Cardiac muscle cell (in vitro differentiated cells and primary cell): ENCODE measurements at places on chromosomes 7 and 10.

DNA sequence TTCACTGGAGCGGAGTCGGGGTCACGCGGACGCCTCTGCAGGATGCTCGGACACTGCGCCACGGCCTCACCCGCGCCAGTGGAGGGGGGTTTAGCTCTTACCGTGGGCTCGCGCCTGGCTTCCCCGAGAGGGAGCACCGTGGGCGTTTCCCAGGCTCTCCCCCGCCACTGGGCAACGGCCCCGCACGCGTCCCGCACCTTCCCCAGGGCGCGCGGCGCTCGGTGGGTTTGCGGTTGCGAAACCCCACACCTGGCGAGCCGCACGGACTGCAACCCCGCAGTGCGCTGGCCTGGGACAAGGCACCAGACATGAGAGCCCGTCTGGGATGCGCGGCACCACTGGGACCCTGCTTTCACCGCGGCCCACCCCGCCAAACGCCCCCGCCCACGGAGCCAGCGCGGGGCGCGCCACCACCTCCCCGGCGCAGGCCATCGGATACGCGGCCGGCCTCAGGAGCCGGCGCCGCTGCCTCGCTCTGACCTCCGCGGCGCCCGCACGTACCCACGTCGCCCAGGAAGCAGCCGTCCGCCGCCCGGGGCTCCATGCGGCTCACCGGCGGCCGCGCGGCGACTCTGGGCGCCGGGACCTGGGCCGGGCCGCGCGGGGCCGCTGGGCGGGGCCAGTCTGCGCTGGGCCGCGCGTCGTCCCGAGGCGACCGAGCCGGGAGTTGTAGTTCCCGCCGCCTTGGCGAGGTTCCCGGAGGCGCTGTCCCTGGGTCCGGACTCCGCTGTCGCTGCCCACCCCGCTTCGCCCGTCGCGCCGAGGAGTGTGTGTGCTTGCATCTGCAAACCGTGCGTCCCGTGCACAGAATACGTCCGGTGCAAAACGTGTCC, at the start of gene ASB13:
Gene ASB13 (minus strand): TSS at position 588 of the 833 bp plus-strand sequence. CDS start 44 bp downstream, at position 544.
- DNase-seq: peak; percentile 89

DNA sequence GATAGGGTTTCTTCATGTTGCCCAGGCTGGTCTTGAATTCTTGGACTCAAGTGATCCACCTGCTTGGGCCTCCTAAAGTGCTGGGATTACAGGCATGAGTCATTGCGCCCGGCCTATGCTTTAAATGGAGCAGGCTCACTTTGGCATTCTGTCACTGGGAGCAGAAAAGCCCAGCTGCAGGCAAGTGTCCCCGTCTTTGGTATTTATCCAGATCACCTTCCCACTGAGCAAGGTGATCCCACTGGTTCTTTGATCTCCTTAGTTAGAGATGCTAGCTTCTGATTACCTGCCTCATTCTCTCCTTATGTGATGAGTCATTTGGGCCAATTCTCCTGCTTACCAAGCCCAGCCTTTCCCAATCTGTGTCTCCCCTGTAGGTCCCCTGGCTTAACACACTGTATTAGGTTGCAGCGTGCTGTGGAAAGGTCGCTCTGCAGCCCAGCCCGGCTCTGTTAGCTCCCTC, 39.3 kb downstream of the SPDYE5 start:
- DNase-seq: peak; percentile 11

DNA sequence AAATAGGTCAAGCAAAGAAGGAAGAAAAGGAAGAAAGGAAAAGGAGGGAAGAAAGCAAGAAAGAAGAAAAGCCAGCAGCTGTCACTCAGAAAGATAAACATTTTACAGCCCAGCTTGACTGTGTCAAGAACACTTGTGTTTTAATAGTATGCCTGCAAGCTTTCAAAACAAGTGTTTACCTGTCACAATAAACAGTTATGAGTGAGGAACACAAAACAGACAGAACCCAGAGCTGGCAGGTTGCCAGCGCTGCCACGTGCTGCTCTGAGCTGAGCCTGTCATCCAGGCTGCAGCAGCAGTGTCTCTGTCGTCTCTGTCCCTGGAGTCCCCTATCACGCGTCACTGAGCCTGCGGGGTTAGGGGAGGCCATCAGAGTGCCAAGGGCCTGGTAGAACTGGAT, 827.6 kb upstream of the AUTS2 start:
- peak; percentile 64 for DNase-seq

- DNase-seq: no peak
Measured at GRCh38 chr7:3859431-3859830, 558.4 kb downstream of the SDK1 start.

GRCh38 chr7:149716932-149717307, 56.5 kb downstream of the ZNF467 start:
- no peak for DNase-seq

DNA sequence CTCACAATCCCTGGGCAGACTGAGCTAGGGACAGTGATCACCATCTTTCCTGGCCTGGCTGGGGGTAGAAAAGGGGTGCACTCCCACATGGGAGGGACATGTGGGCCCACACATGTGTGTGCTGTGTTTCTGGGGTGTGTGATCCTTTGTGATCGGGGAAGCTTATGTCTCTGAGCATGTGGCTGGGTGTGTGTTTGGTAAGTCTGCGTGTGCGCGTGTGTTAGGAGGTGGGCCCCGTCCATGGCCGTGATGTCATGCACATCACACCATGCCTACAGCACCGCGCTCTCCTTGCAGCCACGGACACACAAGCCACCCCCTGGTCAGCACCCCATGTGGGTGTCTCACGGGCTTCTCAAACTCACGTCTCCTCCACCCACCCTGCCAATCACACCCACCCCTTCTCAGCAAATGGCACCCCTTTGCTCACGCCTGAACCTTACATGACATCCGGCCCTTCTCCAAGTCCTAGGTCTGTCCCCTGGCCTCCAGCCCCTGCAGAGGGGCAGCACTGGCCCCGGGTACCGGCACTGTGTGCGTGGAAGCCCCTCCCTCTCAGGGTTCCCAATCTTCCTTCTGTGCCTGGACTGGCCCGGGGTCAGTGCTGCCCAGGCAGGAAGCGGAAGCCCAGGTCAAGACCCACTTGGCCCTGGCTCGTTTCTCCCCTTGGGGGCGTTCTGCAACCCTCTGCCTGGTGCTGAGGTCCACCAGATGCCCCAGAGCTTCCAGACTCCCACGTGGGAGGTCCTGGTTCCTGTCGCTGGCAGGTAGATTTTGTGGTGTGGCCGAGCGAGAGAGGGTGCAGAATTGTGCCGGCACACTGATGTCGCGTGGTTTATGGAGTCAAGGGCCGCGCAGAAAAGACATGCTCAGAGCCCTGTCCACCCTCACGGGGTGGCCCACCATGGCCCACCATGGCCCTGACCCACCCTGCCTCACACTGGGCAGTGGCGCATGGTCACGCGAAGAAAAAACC, 12.6 kb downstream of the SLC29A4 start:
- DNase-seq: no peak

- DNase-seq: no peak
Measured at GRCh38 chr10:91705948-91706670, 73.2 kb upstream of the PPP1R3C start.

- no peak for DNase-seq
Measured at GRCh38 chr10:118712930-118713634, 41.7 kb downstream of the CACUL1 start.

- peak; percentile 74 for DNase-seq
Measured at GRCh38 chr10:50635286-50635685, 11.5 kb upstream of the SGMS1 start.

- DNase-seq: no peak
Measured at GRCh38 chr10:124494046-124494807, 32.6 kb downstream of the LHPP start.

GRCh38 chr7:85055906-85056305, 130.9 kb downstream of the SEMA3D start:
- no peak for DNase-seq

DNA sequence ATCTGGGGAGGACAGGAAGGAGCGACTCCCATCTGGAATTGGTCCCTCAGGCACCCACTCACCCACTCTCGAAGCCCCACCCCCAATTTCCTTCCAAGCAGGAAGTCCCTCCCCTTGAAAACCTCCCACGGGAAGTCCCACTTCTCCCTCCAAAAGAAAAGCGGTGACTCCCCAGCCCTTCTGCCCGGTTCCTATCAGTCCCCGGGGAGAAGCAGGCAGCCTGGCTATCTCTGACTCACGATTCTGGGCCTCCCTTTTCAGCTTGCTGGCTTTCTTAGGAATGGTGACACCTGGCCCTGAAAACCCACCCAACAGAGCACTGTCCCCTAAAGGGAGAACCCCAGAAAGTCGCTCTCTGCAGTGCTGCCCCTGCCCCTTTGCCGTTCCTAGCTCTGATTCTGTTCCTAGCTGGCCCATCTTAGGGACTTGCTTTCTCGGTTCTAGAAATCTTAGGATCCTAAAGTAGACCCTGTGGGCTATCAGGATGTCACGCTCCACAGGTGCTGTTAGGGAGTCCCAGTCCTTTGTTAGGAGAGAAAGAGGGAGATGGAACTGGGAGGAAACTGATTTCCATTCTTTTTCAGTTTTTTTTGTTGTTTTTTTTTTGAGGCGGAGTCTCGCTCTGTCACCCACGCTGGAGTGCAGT, 6.0 kb downstream of the TSC22D4 start:
- peak; percentile 80 for DNase-seq

DNA sequence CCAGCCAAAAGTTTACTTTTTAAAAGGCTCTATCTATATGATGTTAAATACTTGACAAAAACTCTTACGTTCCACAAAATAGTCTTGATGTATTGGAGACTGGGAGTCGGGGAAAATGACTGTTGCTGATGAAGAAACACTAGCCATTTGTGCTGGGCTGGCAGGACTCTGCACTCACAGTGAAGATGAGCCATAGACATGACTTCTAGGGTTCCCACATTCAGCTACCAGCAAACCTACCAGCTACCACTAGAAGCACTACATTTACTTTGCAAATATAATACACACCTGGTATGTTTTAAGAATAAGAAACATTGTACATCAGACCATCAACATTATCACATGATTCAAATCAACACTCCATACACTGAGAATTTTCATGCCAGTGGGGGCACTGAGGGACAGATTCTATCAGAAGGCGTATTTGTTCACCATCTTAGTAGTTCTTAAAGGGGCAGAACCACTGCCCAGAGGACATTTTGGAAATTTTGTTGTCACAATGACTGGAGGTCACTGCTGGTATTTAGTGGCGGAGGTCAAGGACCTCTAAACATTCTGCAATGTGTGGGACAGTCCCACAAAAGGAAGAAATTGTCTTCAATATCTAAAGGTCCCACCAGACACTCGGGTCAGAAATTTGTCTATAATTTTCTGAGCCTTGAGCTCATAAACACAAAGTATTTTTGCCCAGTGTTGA, 52.3 kb downstream of the PARD3 start:
- DNase-seq: no peak

DNA sequence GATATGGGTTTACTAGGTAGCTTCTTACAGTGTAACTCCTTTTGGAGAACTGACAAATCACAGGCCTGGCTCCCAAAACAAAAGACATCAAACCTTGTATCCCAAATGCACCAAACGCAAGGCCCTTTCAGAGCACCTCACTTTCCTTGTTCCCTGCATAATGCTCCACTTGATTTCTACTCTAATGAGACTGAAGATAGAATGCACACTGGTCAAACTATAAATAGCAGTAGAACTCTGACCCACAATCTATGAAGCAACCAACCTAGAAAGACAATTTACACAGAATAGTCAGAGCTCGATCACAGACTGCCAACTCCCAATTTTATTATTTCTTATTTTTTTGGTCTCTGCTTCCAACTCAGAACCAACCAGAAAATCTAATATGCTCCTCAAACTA, 214.4 kb downstream of the CACNA2D1 start:
- no peak for DNase-seq

GRCh38 chr7:132766660-132767059, 190.4 kb upstream of the PLXNA4 start:
- DNase-seq: no peak

DNA sequence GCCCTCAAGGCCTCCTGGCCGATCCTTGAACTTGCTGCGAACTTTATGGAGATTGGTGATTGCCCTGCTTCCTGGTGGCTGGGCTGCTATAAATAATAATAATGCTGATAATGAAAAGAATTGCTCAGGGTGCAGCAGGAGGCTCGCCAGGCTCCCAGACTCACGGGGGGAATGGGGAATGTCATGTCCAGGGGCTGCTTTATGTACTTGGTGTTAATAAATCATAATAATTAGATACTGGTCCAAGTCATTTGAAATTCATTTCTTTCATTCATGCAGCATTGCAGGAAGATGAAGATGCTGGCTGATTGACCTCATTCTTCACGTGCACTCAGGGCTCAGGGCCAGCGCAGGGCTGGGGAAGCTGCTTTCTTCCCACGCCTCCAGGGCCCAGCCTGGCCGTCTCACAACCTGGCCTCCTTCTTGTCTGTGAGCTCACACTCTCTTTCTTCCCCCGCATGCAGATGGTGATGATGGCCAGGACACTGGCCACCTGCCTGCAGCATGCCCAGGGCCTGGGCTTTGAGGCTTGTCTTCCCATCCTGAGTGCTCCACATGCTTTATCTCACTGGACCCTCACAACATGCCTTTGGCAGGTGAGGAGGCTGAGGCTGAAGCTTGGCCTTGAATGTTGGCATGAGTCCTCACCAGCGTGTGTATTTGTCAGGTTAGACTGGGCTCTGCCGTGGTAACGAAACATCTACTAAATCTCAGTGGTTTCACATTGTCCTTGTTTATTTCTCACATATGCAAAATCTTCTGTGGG, 138.4 kb upstream of the TNS3 start:
- DNase-seq: no peak

- no peak for DNase-seq
Measured at GRCh38 chr10:97336446-97336845, 1.9 kb upstream of the FRAT2 start.

GRCh38 chr7:153066711-153067110, 307.2 kb downstream of the ACTR3B start:
- DNase-seq: no peak

GRCh38 chr7:30282735-30283134, 1.7 kb upstream of the ZNRF2 start:
- no peak for DNase-seq

- DNase-seq: no peak
Measured at GRCh38 chr10:32059472-32059871, 3.2 kb upstream of the KIF5B start.

- DNase-seq: peak; percentile 86
Measured at GRCh38 chr10:131453721-131454634, 142.5 kb upstream of the TCERG1L start.

DNA sequence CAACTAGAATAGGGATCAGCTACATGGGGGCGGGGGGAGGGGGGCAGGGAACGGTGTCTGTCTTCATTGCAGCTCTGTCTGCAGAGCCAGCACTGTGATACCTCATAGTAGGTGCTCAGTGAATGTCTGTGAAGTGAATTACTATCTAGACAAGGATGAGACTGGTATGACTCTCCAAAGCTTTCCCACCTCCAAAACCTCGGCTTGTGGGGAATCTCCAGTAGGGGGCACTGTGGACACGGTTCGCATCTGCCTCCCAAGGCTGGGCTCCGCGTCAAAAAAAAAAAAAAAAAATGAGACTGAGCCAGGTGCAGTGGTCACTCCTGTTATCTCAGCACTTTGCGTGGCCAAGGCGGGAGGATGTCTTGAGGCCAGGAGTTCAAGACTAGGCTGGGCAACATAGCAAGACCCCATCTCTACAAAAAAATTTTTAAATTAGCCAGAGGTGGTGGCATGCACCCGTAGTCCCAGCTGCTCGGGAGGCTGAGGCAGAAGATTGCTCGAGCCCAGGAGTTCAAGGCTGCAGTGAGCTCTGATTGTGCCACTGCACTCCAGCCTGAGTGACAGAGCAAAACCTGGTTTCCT, 9.6 kb downstream of the TRIM56 start:
- peak; percentile 44 for DNase-seq
